ENCODE measurements at places on chromosomes 13 and 19. TPM values are rescaled to one million over a fixed set of nuclear protein-coding genes. Genes with fewer than 3 reads are reported as not detected.

LRRC8E gene
- polyA plus RNA-seq, result 0.67 TPM

OLFM4 gene
- polyA plus RNA-seq, result 7,751 TPM

FFAR2 gene
- polyA plus RNA-seq, result 3.7 TPM

KLK2 gene
- polyA plus RNA-seq, result 0.12 TPM

All from small intestine (tissue), 16 donors.